ENCODE measurements at places on chromosomes 7 and 10. TPM values are rescaled to one million over a fixed set of nuclear protein-coding genes. Genes with fewer than 3 reads are reported as not detected.

DNA sequence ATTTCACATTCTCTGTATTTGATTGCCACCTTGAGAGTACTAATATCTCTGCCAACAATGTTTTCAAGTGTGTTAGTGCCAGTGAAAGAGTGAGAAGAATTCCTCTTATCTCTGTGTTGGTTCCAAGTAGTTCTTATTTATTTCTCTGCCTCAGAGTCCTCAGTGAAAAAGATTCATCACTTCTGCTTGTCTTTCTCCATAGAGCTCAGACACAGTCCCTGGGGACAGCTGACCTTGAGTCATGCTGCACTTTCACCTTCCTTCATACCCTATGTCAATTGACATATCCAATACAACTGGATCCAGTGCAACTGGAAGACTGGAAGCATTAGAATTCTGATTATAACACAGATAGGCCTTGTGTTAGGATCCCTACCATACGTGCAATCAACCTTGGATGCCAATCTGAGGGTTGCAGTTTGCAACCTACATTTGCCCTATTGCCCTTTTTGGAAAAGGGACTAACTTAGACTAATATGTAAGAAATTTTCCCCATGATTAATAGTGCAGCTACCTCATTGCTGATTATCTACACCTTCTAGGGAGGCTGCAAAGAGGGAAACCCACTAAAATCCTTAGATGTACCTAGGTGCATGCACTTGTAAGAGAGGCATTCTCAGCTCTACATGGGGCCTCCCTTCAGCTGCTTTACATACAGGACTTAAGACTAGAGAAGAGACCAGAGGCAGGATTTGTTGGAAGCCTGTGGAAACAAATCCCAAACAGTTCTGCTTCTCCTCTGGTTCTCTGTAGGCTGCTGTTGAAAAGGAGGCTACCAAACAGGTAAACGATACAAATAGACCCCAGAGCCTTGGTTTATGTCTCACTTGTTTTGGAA is 8.4 kb downstream of the IFIT2 start:
- DNase-seq = no peak

DNA sequence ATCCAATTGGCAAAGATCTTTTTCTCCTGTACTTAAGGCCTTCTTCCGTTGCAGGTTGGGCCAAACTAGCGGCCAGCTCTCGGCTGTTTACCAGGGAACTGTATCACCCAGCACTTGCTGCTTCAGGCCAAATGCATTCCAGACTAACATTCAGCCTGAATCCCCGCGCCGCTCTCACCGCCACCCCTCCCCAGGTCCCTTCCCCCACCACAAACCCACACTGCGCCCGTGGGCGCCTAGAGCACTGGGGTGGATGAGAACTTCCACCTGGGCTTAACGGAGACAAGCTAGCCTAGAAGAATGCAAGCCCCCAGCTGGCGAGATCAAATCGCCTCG is 676 bp downstream of the TCAF1 start:
- no peak for DNase-seq

DNA sequence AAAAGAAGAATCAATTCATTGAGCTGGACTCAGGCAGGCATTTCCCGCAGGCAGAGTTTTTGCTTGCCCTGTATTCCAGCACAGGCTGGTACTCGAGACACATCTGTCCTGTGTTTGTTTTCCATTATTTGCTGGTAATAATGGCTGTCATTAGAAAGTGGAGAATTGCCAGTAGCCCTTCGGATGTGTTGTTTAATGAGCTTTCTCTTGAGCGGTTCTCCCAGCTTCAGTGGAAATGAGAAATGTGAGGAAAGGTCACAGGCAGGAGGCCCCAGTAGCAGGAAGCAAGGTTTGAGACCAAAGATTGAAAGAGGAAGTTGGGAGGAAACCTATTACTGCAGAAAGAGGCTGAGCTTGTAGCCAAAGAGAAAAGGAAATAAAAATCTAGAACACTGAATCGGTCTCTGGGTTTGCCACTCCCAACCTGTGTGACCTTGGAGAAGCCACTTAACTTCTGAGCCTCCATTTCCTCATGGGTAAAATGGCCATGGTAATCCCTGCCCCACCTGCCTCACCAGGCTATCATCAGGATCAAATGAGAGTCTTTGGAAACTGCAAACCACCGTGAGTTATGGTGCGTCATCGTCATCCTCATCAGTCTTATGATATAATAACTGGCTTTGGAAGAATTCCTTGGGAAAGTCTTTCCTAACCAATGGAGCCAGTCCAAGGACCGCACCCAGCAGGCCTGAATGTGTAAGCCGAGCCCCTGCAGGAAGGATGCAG is 67.7 kb downstream of the TACR2 start:
- DNase-seq = peak; percentile 74

GRCh38 chr7:120272701-120273475 is at the start of gene KCND2:
Gene KCND2, plus strand, starts transcription at chr7:120273175.
- no peak for DNase-seq

- no peak for DNase-seq
Observed at GRCh38 chr10:46995234-46995633, 84.0 kb downstream of the PTPN20 start.

GRCh38 chr7:15924910-15925309 is 238.4 kb upstream of the MEOX2 start:
- no peak for DNase-seq

DNA sequence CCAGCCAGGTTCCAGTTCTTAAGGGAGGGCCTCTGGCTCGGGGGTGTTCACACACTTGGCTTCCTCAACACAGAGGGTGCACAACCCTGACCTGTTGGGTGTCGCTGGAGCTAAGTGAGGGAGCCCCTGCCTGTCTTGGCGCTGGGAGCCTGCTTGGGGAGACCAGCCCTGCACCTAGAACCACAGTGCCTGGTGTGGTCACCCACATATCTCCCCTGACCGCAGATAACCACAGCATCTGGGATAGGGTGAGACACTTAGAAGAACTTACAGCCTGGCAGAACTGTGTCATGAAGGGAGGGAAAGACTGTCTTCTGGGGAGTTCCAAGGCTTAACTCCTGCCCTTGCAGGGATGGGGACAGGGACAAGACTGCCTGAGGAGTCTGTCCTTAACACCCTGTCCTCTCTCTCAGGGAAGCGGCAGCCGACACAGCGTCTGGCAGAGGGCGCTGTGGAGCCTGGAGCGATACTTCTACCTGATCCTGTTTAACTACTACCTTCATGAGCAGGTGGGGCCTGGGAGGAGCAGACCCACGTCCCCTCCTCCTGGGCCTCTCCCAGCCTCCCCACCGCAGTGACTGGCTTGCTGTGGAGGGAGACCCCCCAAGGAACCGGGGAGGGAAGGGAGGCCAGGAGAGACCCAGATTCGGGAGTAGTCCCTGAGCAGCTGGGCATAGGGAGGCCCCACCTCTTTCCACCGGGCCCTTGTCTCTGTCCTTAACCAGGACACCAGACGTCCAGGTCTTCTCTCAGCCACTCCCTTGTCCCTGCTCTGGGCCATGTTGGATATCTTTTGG is 59.0 kb downstream of the PALD1 start:
- DNase-seq = no peak

GRCh38 chr7:38335128-38335491 is 61.7 kb upstream of the TARP start:
- no peak for DNase-seq

DNA sequence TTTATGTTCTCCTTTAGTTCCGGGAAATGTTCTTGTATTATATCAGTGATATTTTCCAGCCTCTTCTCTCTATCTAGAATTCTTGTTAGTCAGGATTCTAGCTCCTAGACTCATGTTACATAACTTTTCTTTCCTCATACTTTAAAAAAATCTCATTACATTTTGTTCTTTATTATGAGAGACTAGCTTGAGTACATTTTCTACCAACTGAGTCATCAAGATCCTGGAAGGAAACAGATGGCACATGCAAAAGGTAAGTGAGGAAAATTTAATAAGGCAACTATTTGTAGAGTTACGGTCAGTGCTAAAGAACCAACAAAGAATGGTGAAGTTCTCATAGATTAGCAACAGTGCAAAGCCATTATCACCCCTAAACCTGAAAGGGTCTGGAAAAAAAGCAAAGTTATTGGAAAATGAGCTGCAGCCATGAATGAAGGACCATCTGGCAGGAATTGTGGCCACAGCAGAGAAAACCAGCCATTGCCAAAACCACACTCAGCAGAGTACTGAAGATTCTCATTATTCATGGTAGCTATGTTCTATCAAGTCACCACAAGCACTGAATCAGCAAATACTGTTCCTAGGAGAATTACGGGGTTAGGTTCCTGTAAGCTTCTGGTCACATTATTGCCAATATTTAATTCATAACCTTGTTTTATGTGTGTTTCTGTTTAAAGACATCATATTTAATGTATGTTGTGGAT is 98.3 kb upstream of the C7orf33 start:
- DNase-seq = no peak

GRCh38 chr10:20834825-20835224 is 62.3 kb downstream of the NEBL start:
- no peak for DNase-seq

- DNase-seq = no peak
Observed at GRCh38 chr7:133115596-133115995, 33.7 kb upstream of the CHCHD3 start.

DNA sequence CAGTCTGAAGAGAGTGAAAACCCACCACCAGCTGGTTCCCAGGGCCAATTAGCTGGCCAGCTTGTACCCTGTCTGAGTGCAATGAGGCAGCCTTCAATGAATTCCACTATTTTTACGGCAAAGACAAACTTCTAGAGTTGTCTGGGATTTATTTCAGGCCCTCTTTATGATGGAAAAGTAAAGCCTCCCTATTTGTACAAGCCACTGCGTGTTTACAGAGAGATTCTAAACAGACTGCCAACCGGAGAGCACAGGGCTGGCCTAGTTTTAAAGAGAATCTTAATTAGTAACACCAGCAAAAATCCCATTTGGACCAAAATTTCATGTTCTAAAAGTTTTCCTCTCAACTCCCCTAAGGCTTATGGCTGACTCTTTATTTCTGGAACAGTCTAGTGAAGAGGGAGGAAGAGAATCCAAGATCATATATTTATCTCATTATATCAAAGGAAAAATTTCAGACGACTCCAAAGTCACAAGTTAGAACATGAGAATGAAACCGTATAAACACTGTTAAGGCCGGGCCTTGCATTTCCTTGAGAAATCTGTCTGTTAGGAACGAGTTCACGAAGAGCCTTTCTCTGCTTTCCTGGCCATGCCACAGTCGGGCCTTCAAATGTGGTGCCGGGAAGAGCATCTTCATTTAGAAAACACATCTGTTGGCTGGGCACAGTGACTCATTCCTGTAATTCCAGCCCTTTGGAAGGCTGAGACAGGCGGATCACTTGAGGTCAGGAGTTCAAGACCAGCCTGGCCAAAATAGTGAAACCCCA is 724.6 kb upstream of the NRP1 start:
- no peak for DNase-seq

- DNase-seq = no peak
Observed at GRCh38 chr10:7592627-7593026, 74.1 kb downstream of the ITIH5 start.

DNA sequence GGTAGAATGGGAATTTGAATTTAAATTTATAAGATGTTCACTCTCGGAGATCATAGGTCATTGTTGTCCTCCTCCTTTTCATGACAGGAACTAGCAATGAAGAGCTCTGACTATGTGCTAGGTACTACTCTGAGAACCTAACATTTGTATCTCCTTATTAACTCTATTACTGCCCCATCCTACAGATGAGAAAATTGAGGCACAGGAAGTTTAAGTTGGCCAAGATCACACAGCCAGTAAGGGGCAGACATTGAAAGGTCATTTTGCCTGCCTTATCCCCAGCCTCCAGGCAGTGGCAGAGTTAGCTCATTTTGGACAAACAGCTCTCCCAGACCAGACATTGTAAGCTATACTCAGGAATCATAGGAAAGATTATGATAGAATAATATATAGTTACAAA is 6.0 kb downstream of the SRGN start:
- no peak for DNase-seq

DNA sequence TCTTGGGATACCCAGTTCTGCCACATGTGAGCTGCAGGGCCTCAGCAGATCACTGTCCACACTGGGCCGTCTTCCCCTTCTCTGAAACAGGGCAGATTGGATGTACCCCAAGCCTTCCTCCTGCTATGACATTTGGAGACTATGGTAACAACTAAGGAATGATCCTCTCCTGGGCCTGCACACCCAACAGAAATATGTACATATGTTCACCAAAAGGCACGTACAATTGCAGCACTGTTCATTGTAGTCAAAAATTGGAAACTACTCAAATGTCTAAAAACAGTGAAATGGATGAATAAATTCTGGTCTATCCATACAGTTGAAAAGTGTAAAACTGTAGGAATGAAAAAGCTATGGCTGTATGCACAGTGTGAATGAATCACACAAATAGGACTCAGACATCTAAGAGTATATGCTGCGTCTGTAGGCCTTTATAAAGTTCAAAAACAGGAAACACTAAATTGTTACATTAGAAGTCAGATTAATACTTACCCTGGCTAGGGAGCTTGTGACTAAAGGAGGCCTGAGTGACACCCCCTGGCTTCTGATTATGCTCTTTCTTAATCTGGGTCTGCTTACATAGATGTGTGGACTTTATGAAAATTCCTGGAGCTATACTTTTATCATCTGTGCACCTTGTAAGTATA is 16.1 kb upstream of the XPNPEP1 start:
- no peak for DNase-seq

DNA sequence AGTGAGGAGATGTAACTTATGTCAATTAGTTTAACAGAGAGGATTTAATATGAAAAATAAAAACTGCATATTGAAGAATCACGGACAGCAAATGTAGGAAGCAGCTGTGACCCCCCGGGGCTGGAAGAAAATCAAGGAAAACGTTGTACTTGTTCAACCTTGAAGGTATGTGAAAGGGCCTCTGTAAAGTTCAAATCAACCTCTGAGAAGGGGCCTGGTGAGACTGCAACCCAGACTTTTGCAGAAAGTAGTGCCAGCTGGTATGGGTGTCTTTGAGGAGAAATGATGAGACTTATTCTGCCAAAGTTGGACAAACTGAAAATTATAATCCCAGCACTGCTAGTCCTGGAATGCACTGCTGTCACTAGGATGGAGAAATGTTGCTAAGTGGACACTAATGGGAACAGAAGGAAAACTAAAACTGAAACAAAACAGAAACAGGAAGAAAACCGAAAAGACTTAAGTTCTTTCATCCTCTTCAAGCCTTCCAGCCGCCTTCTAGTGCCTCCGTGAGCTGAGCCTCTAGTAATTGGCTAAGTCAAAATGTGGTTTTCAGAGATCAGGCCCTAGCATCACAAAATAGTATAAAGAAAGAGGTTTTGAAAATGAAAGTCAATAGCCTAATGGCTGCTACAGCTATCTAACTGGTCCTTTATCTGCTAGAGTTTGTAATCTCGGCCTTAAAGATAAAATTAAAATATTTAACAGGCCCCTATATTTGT is 253.7 kb upstream of the SORCS1 start:
- DNase-seq = no peak

The ADAMTS14 gene
- polyA plus RNA-seq = 4.6 TPM

The WAPL gene
- 24.5 TPM for polyA plus RNA-seq

The ZNF33B gene
- 5.6 TPM for polyA plus RNA-seq

The ITPRID1 gene
- not detected for polyA plus RNA-seq

The HK1 gene
- 31.9 TPM for polyA plus RNA-seq

The HNRNPH3 gene
- 87.8 TPM for polyA plus RNA-seq

The MOGAT3 gene
- polyA plus RNA-seq = not detected

The TUBB8 gene
- not detected for polyA plus RNA-seq
